Neural crest cell (in vitro differentiated cells): ENCODE measurements at places on chromosomes 2 and 18.

DNA sequence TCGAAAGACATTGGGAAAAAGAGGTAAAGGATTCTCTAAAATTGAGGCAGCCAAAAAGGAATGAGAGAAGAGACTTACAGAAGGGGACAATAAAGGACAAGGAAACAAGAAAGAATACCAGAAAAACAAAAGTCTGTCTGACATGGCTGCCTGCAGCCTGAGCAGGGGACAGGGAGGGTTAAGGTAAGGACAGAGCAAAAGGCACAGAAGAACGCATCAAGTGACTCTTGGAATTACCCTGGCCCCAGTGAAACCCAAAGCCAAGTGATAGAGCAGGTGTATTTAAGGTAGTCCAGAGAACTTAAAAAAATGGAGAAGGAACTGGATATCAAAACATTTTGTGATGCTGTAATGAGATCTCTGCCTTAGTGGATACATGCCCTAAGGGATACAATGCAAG lies 47.1 kb upstream of the XIRP2 start:
- DNase-seq = no peak

DNA sequence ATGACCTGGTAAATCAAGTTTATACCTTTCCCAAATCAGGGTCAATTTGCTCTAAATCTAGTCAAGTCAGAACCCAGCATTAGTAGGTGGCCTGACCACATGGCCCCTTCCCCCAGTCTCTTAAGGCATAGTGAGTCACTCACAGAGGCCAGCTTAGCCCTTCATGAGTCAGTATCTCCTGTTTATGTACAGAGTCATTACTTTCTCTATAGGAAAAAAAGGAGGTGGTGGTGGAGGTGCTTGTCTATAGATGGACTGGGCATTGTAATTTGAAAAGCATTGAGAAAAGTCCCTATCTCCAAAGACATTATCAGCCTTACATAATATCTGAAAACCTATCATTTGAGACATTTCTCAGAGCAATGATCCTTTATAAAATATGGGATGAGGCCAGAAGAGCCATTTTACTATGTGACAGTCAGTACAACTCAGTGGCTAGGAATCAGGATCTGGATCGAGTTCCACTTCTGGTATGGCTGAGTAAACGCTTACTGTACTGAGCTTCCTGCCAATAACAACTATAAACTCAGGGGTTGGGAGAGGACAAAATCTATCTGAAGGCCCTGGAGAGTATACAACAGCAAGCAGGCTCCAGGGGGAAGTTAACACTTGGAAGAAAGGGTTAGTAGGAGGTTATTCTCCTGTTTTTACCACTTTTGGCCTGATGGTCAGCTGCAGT lies 22.5 kb upstream of the SIGLEC15 start:
- no peak for DNase-seq

DNA sequence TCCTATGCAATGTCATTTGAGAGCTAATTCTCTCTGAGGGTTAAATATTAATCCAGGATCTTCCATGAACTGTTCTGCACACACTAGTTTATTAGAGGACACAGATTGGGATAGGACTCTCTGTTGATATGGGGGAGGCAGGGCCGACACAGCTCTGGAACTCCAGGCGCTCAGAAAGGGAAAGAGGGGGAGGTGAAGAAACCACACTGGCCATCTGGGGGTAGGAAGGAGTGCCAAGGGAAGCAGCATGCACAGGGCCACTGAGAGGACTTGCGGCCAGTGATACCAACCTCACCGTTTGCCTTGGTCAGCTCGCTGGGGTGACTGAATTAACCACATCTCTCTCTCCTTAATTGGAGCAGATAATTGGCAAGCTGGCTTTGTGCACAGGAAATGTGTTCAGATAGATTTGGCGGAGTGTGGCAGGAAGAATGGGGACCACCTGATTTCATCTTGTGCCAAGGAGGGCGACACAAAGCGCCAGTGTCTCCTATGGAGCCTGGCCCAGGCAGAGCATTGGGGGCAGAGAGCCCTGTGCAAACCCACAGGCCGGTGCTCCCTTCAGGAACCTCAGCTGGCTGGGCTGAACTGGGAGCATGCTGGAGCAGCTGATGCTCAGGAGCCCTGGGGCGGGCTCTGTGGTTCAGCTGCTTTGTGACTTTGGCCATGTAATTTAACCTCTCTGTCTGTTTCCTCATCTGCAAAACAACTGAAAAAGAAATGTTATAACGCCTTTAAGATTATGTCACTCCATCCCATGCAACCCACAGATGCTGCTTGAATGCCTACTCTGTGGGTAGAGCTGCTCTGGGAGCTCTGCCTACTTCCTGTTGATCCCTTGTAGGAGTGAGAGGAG lies 114.7 kb upstream of the STON1 start:
- DNase-seq = no peak

- DNase-seq = no peak
These were observed 114.9 kb upstream of the OSR1 start for GRCh38 chr2:19473350-19473749.

DNA sequence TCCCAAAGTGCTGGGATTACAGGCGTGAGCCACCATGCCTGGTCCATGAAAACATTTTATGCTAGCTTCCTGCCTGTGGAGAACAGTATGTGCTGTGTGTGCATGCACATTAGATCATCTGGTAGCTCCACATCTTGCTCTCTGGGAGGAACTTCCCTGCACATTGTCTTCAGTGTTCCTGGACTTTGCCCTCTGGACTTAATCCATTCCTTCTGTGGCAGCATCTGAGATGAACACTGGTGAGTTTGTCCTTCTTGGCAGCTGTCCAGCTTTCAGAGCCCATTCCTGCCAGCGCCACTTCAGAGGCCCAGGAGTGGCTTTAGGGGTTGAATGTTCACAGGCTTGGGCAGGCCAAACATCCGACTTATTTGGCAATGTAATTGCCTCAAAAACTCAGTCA lies 65.2 kb downstream of the POU3F3 start:
- no peak for DNase-seq

- no peak for DNase-seq
These were observed 149.2 kb upstream of the NCK2 start for GRCh38 chr2:105595536-105595935.

GRCh38 chr2:152223977-152224376 lies 48.4 kb upstream of the STAM2 start:
- DNase-seq = no peak

DNA sequence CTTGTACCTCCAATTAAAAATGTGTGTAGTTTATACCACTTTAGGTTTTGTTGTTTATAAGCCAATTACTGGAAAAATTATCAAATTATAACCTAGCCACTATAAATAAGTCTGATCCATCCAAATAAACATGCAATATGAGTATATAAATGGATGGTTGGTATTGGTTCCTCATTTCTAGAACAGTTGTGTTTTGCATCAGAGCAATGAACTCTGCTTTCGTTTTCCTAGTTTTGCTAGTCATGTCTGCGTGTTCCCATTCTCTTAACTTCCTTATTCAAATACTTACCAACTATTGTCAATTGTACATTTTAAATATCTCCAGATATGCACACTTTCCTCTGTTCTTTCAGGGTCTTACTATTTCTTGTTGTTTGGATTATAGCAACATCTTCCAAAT lies 641.7 kb downstream of the NR4A2 start:
- no peak for DNase-seq

DNA sequence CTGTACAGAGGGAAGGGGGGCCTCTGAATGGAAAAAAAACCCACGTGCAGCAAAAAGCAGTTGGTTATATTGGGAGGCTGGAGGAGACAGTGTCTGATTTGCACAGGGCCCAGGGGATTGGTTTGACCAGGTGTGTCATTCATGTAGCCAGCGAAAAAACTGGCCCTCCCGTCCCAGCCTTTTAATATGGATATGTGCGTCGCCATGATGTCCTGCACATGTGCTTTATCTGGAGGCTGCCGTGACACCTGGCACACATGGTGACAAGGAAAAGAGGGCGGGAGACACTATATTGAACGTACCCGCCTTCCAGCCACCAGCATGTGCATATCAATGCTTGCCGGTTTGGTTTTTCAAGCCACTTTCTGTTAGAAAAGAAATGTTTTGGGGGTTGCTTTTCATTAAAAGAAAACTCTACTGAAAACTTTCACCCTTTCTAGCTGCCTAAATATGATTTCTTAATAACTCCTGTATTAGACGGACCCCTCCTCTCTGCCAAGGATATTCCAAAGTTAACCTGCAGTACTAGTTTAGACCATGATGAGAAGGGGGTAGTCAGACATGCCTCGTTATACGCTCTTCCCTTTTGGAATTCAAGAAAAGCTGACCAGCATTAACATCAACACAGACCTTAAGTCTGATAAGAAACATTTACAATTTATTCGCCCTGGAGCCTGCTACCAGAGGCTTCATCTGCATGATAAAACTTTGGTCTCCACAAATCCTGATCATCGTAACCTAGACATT lies 16.2 kb downstream of the SLC25A52 start:
- DNase-seq = no peak

- no peak for DNase-seq
These were observed 13.1 kb downstream of the RBBP8 start for GRCh38 chr18:22946217-22946616.

DNA sequence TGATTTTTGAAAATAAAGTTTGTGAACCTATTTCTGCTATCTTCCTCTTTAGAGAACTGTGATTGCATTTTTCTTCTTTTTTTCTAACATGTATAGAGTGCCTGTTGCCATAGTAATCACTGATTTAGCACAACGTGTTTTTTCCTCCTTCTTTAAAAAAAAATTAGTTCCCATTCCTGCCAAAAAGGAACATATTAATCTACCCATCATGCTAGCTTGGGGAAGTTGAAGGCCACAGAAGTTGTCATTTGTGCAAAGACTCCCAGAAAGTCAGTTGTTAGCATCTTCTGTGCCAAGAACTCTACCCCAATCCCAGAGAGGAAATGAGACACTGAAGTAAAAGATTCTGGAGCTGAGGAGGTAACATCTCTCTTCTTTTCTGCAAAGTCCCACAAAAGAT lies 57.3 kb downstream of the SLC8A1 start:
- DNase-seq = no peak

DNA sequence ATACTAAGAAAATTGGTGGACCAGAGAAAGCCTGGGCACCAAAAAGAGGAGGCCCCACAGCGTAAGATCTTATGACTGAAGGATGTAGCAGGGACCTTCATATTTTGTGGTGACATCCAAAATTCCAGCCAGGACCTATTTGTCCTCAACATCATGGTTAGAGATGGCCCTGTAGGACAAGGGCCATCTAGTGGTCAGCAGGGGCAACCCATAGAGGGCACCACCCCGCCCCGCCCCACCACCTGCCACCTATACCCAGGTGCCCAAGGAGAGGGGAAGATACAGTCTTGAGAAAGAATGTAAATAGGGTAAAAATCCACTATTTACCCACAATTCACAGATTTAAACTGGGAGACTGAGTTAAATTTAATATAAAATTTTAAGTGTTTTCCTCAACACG lies 59.6 kb upstream of the TMEM163 start:
- no peak for DNase-seq

GRCh38 chr2:24899361-24899910 lies 20.6 kb downstream of the ADCY3 start:
- DNase-seq = no peak

GRCh38 chr2:48527226-48527885 lies 2.6 kb upstream of the STON1 start:
- no peak for DNase-seq

GRCh38 chr18:11570073-11570588 lies 39.3 kb upstream of the SLC35G4 start:
- DNase-seq = no peak

GRCh38 chr18:68992719-68993482 lies 195.0 kb downstream of the CCDC102B start:
- no peak for DNase-seq

- no peak for DNase-seq
These were observed 33.8 kb downstream of the KCNS3 start for GRCh38 chr2:17912266-17912691.

- no peak for DNase-seq
These were observed 56.6 kb downstream of the UBE2E3 start for GRCh38 chr2:181036848-181037603.

DNA sequence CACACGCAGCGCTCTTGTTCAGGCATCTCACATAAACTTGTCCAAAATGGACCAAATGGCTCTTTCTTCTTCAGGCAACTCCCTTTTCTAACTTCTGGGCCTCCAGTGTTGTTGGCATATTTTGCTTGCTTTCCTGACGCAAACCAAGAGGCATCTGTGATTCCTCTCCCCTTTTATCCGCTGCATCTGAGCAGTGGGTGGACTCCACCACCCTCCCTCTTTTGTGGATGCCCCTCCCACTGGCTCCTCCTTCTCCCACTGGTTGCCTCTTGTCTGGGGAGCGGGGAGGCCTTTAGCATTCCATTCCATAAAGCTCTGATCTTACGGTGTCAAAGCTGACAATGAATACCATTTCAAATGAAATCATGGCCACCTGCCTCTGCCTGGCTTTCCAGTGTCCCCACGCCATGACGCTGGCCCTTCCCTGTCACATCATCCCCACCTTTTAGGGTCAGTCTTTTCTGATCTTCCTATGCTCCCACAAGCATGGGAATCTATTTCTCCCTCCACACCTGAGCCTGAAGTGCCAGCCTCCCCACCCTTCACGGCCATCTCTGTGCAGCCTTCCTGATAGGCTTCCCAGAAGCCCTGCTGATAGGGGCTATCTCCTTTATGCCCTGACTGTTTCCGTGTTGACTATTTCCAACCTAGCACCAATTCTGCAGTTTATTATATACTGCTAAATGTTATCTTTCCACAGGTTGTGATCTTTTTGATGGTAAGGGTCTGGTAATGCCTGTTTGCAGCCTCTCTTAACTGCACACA lies 51.5 kb downstream of the RPL37A start:
- no peak for DNase-seq

GRCh38 chr2:46029332-46029811 lies 267.8 kb upstream of the EPAS1 start:
- DNase-seq = no peak

DNA sequence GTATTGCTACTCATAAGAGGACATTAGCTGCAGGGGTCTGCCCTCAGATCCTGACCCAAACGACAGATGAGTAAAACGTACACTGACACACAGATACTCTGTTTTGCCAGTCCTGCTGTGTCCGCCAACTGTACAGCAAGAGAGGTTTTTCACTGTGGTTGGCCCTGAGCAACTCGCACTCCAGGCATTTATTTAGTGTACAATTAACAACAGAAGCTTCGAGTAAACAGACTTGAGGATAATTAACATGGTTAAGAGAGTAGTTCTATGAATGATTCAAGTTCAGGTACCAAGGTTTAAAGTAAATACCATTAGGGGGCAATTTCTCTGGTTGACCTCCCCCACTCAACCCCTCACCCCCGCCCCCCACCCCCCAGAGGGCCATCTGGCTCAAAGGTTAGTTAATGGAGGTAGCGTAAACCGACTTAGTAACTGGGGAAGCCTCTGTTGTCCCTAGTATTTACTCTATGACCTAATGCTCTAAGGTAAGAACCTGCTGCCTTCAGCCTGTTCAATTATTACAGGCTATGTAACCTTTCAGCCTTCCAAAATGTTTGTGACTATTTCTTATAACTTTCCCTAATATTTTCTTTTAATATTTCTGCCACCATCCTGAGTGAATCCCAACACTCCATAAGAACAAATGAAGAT lies 103.9 kb upstream of the XIRP2 start:
- no peak for DNase-seq

- no peak for DNase-seq
These were observed 47.9 kb downstream of the RBMS1 start for GRCh38 chr2:160445673-160446072.

GRCh38 chr2:178282075-178282815 lies 87.9 kb downstream of the OSBPL6 start:
- no peak for DNase-seq
